ENCODE measurements at places on chromosomes 1 and 21. TPM values are rescaled to one million over a fixed set of nuclear protein-coding genes. Genes with fewer than 3 reads are reported as not detected.

TMPRSS15 gene
- not detected for total RNA-seq

VWA1 gene
- 2.9 TPM for total RNA-seq

ADAMTS1 gene
- total RNA-seq: 284 TPM

CNR2 gene
- total RNA-seq: under 0.01 TPM

SLC44A3 gene
- 1.6 TPM for total RNA-seq

FCGR1A gene
- not detected for total RNA-seq

OR1C1 gene
- total RNA-seq: not detected

HMCN1 gene
- 106 TPM for total RNA-seq

MRPL55 gene
- 74.1 TPM for total RNA-seq

Data from fibroblast of the aortic adventitia (primary cell).